ENCODE measurements at places on chromosomes 6 and 20.
A peak's percentile ranks its signal among the peaks of the same experiment; 100 is the strongest.

GRCh38 chr6:83633149-83633548, 75.8 kb downstream of the SNAP91 start:
- no peak for DNase-seq

DNA sequence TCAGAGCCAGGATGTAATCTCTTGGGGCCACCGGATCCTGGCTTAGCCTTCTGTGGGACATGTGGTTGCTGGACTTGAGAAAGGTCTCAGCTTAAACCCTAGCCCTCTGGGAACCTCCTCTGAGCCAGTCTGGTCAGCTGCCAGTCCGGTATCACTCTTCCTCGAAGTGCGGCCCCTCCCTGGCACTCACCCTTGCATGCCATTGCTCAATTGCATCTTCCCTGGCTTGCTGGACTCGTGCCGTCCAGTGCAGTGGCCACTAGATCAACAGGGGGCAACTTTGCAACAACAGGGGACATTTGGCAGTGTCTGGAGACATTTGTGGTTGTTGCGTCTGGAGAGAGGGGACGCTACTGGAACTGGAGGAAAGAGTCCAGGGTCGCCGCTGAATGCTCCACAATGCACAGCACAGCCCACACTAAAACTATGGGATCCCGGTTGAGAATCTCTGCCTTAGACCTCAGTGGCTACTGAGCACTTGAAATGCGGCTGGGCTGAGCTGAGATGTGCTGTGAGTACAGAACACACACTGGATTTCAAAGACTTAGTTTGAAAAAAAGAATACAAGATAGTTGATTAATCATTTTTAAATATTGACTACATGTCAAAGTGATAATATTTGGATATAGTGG, 152.1 kb downstream of the TFAP2C start:
- peak; percentile 46 for DNase-seq

DNA sequence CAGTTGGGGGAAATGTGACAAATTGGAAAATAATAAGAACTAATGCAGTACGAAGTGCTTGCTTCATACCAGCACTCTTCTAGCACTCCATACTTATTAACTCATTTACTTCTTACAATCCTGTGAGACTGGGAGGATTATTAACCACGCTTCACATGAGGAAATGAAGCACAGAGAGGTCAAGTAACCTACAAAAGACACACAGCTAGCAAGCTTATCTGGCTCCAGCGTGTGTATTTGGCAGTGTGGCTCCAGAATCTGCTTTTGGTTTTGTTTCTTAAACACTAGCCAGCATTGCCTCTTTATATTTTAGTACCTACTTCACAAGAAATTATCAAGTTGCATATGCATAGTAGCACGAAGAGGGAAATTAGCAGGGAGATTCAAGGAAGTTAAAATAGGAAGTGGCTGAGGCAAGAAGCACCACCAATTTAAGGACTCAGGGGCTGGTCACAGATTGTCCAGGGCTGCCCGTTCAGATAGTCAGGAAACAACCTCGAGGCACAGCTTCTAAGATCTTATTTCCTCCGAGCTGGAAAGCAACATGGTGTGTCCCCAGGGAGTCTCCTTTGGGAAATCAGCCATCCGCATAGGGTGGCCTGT, 302.7 kb upstream of the PRDM1 start:
- DNase-seq = no peak

DNA sequence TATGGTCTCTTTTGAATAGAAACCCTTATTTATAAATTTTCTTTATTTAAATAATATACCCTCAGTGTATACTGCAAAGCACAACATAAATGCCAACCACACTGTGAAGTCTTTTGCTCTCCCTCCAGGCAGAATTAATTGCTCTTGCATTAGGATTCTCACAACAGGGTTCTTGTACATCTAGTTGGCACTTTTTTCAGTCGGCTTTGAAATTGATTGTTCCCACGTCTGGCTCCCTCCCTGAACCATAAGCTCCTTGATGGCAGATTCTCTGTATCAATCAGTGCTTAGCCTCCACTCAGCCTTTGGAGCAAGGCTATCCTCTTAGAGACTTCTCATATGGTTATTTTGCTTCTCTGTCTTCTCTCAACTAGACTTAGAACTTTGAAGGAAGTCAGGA, 288.0 kb upstream of the POU3F2 start:
- DNase-seq = no peak

- DNase-seq = no peak
These were observed 30.4 kb upstream of the STXBP5 start for GRCh38 chr6:147173675-147174308.

GRCh38 chr6:165184192-165184979, 125.0 kb downstream of the C6orf118 start:
- DNase-seq = no peak

DNA sequence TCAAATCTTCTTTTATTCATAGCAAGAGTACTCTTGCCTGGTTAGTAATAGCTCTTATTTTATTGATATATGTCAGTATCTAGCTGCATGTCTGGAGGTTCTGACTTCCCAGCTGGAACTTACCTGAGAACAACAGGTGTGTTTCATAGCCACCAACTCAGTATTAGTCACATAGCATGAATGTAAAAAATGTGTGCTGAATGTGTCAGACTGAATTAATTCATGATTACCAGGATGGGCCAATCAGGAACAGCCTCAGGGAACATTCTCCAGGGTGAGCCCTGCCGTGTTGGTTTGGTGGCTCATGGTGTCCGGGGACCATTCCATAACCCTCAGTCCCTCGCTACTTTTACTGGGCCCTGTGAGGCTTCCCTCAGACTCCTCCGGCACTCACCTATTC, 99.7 kb downstream of the TULP4 start:
- DNase-seq = no peak

- no peak for DNase-seq
These were observed 126.0 kb upstream of the LRFN2 start for GRCh38 chr6:40713002-40713719.

GRCh38 chr20:24432046-24432442, 37.4 kb upstream of the SYNDIG1 start:
- DNase-seq = no peak

DNA sequence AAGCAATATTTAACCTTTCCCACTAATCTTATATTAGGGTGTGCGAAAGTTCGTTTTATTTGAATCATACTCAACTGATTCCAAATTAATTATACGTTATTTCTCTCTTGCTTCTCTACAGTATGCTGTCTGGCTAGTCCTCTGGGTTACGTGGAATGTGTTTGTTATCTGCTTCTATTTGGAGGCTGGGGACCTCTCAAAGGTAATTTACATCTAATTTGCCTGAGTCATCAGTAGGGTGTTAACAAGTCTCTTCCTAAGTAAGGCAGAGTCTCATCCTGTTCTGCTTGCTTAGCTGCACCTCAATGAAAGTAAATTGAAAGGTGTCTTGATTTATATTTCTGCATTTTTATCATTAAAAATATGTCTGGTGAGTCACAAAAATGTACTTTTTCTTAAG, 551.5 kb downstream of the NKAIN2 start:
- no peak for DNase-seq

- no peak for DNase-seq
These were observed 31.8 kb downstream of the SUN5 start for GRCh38 chr20:32972181-32973076.

GRCh38 chr6:52548353-52548713, 28.5 kb downstream of the TRAM2 start:
- no peak for DNase-seq

DNA sequence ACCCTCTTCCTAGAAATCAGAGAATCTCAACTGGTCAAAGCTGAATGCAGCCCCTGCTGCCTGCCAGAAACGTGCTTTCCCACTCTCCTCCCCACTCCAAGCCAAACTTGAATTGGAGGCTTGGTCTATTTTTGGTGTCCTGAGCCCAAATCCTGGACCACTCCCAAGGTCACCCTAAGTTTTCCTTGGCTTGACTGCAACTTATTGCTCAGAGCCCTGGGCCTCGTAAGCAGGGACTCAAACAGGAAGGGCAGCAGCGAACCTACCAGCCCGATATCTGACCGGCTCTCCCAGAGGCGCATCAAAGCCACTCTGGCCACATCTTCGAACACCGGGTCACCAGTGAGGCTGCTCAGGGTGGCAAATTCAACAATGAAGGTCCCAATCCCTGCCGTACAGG, 12.7 kb downstream of the EDEM2 start:
- no peak for DNase-seq

DNA sequence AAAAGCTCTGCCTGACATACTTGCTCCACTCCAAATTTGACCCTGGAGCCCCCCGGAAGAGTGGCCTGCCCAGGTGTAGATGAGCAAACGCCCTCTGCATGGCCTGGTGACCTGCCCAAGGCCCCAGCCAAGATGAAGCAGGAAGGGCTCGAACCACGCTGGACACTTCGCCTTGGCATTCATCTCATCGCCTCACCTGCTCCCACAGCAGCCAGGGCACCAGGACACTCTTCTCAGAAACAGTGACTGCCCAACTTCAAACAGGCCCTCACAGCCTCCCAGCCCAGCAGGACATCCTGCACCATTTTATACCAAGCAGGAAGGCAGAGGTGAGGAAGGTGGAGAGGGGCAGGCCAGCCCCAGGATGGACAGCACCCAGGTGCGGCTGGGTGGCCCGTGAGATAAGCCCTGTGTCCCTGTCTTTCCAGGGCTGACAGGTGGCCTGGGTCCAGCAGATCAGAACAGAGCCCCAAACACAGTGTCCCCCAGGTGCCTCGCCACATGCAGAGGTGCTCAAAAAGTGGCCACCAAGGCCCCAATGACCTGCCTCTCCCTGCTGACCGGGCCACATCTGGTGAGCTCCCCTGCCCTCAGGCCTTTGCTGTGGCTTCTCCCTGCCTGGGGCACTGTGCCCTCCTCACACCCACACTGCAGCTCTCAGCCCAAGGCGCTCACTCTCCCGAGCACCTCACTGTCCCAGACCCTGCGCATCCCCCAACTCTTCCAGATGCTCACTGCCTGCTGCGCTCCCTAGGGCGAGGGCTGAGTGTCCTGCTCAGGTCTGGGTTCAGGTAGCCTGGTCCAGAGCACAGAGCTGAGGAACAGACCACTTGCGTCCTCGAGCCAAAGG, 7.2 kb downstream of the ACSS1 start:
- DNase-seq = peak; percentile 25

DNA sequence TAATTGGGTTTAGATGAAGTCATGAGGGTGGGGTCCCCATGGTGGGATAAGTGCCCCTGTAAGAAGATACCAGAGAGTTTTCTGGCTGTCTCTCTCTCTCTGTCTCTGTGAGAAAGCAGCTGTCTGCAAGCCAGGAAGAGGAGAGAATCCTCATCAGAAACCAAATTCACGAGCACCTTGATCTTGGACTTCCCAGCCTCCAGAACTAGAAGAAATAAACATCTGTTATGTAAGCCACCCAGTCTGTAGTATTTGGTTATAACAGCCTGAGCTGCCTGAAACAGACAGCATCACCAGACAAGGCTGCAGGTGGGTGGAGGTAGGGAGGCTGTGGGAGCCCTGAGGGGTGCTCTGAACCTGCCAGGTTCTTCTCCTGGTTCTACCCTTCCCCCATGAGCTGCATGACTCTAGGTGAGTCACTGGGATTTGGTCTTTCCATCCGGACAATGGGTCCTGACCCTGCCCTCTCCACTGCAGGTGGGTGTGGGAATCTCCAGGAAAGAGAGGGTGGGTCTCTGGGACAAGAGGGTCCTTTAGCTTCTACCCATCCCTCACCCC, 34.3 kb upstream of the VEGFA start:
- no peak for DNase-seq

- DNase-seq = no peak
These were observed 84.9 kb upstream of the CARMIL1 start for GRCh38 chr6:25194172-25194678.

DNA sequence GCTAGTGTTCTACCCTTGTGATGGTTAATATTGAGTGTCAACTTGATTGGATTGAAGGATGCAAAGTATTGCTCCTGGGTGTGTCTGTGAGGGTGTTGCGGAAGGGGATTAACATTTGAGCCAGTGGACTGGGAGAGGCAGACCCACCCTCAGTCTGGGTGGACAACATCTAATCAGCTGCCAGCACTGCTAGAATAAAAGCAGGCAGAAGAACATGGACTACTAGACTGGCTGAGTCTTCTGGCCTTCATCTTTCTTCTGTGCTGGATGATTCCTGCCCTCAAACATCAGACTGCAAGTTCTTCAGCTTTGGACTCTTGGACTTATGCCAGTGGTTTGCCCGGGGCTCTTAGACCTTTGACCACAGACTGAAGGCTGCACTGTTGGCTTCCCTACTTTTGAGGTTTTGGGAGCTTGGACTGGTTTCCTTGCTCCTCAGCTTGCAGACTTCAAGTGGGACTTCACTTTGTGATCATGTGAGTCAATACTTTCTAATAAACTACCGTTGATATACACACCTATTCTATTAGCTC, 50.1 kb downstream of the SDHAF4 start:
- no peak for DNase-seq

- no peak for DNase-seq
These were observed 808.1 kb upstream of the MANEA start for GRCh38 chr6:94769197-94769596.

DNA sequence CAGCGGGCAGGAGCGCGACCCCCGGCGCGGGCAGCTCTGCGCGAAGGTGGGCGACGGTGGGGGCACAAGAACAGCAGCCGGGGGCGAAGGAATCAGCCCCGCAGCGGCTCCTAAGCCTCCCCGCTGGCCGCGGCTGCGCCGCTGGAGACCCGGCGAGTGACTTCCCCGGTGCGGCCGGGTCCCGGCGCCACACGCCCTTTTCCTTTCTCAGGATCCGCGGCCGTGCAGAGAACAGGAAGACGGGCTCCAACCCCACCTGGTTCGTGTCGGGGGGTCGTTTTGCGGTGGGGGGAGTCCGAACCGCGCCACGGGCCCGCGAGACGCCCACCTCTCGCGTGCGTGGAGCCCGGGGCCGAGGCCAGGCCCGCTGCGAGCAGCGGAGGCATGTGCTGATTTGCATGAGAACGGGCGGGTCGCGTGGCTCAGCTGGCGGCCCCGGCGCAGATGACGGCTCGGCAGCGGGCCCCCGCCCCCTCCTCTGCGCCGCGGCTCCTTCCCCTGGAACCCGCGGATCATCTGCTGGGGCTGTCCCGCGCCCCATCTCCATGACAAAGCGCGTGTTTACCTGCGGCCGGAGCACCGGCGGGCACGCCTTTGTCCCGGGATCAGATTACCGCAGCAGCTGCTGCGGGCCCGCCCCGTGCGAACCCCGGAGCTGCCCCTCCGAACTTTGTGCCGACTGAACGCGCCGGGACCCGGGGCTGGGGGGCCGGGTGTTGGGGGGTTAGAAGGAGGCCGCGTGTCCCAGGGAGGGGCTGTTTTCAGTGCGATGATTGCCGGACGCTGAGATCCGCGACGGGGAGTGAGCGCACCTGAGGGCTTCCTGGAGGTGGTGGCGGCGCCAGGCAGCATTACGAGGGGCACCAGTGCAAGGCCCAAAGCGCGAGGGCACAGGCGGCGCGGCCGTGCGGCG, 4.9 kb upstream of the DLL1 start:
- no peak for DNase-seq

DNA sequence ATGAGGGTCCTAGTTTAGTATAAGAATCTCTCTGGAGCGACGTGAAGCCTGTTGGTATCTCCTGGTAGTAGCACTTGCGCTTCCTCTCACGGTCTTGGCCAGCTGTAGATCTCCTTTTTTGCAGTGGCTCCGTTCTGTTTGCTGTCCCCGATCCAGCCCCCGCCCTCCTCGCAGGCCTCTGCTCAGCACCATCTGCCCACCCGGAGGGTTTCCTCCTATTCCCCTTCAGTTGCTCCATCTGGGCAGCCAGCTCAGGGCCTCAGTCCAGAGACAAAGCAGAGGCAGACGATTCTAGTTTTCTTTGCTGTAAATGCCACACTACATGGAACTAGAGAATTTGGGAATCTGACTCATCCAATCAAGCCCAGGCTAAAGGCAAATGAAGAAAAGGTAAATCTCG, 126.6 kb downstream of the TIAM2 start:
- DNase-seq = peak; percentile 69

- DNase-seq = no peak
These were observed 16.3 kb downstream of the NOX3 start for GRCh38 chr6:155439376-155439775.

GRCh38 chr6:73738367-73739028, 42.5 kb downstream of the CD109 start:
- DNase-seq = no peak

- DNase-seq = no peak
These were observed 190.5 kb downstream of the SLC35F1 start for GRCh38 chr6:118097576-118097975.

Measured in left hindlimb (tissue), 1 donor.